Activated effector memory CD4-positive, alpha-beta T cell treated with Interleukin-2 at 50 U/mL for 16 hours (primary cell): ENCODE measurements at places on chromosomes 5 and 9.

DNA sequence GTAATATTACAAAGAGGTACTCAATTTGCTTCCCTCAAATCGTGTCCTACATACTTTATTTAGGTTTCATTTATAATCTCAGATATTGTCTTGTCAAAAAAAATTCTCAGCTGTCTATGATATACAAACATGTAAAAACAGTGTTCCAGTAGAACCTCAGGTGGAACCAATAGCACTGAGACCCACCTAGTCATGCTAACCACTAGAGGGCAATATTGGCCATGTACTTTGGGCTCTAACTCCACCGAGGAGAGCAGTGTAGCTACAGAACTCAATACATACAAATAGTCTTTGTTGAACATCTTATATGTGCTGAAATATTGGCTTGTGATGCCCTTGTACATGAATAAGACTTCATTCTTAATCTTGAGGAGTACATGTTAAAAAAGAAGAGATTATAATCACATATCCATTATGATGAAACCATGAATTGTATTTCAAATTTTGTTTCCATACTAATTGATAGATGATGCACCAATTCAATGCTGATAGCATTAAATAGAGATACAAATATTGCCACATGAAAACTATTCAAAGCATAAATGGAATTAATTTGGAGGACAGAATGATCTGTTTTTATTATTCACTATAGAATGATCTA is 71.2 kb upstream of the CNTLN start:
- DNase-seq, result no peak

DNA sequence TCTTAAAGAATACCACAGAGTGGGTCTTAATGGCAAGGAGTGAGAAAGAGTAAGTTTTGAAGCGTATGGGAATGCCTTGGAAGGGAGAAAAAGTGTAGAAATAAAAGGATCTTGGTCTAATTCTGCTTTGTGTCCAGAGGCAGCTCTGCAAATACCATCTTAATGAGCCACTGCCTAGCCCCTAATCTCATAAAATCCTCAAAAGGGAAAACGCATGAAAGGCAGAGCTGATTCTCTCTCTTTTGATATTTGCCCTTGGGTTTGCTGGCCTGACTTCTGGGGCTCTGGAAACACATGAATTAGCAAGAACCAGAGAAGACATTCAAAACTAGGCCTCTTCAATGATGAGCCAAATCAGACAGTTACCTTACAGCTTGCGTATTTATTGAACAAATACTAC is 28.1 kb downstream of the NREP start:
- no peak for DNase-seq

GRCh38 chr9:138043061-138043410 is 165.5 kb downstream of the CACNA1B start:
- DNase-seq, result no peak

DNA sequence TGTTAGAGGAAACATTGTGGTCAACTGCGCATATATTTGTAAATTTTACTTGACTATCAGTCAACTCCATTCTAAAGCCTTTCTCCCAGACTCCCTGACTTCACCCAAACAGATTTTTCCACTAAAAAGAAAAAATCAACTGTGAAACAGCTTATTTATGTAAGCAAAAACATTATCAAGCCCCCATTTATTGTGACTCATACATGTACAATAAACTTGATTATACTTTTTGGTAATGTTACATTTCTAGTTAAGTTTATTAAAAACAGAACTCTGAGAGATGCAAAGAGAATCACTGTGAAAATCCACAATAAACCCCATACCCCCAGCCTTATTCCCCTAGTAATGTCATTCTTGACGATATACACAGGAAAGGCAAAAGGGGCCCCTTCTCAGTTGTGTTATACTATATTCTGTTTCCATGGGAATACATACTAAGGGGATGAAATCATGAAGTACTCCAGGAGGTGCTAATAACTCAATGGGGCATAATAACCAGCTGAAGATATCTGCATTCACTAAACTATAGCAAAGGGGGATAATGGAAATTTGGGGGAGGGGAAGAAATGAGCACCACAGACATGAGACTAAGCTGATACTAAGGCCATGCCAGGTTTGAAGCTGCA is 616.0 kb downstream of the ACTL7B start:
- DNase-seq, result no peak

GRCh38 chr9:135216236-135216635 is 128.8 kb downstream of the OLFM1 start:
- no peak for DNase-seq

GRCh38 chr9:806285-807156 is 35.0 kb upstream of the DMRT1 start:
- no peak for DNase-seq
